ENCODE measurements at places on chromosomes 6 and 20.

- no peak for DNase-seq
These were observed 13.4 kb downstream of the ZNF335 start for GRCh38 chr20:45958593-45958992.

DNA sequence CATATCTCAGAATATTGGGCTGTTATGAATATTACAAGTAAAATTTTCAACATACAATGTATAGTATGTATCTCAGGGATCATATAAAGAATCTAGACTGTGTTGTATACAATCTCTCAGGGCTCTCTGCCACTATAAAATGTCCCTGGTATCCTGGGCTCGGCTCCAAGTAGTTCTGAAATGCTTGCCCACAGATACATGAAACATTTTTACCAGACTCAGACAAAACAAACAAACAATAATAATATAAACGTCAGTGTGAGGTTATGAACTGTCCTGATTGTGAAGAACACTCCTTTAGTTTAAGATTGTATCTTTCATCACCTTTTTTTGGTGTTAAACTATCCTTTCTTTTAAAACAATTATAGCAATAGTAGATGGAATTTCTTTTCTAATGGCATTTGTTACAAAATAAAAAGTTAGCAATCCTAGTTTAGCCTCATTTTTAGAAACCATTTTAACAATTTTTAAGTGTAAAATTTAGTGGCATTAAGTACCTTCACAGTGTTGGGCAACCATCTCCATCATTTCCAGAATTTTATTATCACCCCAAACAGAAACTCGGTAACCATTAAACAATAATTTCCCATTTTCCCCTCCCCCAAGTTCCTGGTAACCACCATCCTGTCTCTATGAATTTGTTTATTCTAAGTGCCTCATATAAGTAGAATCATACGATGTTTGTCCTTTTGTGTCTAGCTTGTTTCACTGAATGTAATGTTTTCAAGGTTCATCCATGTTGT lies 17.4 kb upstream of the LY86 start:
- DNase-seq = no peak

DNA sequence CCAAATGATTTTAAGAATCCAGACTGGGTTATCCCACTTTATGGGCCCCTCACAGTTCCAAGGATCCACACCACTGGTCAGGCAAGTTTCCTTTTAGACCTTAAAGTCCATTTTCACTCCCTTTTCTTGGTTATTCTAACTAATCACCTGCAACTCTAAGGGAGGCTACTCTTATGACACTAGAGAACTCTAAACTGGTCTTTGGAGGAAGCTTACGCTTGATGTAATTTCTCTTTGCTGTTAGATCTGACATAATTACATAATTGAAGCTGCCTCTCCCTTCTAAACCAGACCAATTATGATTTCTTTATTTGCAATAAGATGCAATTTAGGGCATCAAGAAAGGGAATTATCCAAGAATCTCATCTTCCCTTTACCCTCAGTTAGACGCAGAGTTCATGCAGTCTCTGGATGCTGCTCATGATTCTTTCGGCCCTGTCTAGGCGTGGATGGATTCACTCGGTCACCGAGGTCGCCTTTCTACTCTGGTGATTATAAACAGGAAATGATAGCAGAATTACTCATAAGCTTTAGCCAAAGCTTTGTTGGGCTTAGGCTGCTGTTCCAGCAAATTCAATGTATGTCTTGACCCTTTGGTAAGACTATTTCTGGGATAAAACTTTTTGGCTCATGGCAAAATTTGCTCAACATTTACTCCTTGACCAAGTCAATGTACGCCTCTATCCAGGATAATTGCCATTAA lies 166.4 kb upstream of the PRND start:
- DNase-seq = no peak

- DNase-seq = no peak
These were observed 202.1 kb upstream of the SHLD1 start for GRCh38 chr20:5548107-5548506.

GRCh38 chr6:168322966-168323365 lies 3.4 kb upstream of the DACT2 start:
- DNase-seq = no peak

Measured in foreskin keratinocyte (primary cell).